Hematopoietic multipotent progenitor cell treated with erythropoietin and hydrocortisone succinate and interleukin-3 and kit ligand, for 17 days (in vitro differentiated cells): ENCODE measurements at places on chromosomes 11 and 22.

GRCh38 chr22:32265882-32266767 is 11.0 kb upstream of the SLC5A4 start:
- peak; percentile 72 for DNase-seq

DNA sequence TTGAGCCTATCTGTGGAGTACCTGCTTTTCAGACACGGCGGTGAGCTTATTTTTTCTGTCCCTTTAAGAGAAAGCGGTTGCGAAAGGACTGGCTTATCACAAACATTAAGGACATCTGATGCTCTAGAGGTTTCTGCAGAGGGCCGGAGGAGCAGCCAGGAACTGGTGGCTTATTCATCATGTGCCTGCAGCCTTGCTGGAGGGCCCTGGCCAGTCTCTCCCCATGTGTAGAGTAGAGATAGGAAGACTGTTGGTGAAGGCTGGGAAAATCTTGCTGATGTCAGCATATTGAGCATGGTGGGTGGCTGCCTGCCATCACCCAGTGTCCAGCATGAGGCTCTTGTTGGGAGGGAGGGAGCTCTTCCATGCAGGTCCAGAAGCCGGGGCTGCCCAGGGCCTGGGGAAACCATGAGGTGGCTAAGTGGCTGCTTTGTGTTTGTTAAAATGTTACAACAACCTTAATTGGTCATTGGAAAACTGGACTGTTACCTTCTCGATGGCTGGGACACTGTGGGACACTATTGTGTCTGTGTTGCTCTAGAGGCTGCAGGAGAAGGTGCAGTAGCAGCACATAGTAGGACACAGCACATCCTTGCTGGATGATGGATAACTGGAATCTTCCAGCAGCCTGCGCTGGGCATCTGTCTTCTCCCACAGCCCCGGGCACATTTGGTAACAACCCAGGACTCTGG is 54.3 kb downstream of the TSPAN18 start:
- peak; percentile 75 for DNase-seq

- DNase-seq = no peak
Observed at GRCh38 chr22:17960695-17961445, 63.5 kb downstream of the MICAL3 start.

DNA sequence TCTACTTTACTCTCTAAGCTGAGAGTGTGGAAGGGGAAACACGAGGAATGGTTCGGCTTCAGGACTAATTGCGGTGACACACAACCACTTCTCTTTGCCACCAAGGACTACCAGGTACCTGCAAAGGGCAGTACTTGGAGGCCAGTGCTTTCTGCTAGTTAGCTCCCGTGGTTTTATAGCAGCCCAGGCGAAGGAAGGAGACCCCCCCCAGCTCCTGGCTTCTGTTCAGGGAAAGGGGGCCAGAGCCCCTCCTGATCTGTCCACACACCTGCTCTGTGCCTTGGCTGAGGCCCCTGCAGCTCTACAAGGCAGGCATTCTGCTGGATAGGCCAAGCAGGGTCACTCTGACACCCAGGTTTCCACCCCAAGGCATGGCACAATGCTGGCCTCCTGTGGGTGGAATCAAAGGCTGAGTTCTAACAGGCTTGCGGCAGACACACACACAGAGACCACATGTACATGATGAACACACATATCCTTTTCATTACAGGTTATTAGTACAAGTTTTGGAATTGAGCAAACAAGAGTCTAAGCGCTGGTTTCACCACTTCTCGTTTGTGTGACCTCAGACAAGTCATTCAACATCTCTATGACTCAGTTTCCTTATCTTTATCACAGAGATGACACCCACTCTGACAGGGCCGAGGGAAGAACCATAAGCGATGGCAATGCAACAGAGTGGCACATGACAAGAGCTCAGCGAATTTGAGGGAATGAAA is 7.5 kb downstream of the SERPIND1 start:
- DNase-seq = peak; percentile 34

DNA sequence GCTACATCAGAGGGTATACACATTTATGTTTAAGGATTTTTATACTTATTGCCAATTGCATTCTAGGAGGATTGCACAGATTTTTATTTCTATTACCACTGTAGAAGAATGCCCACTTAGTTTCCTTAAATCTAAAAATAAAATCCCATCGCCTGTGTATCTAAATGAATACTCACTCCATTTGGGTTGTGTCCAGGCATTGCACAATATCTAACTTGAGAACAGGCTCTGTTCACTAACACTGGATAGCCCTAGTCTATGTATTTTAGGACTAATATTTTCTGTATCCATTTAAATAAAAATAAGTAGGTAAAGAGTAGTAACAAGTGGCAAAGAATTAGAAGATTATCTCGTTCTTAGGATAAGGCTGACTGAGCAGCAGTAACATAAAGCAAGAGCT is 4.1 kb downstream of the C11orf52 start:
- DNase-seq = no peak
